ENCODE measurements at places on chromosomes 7 and 10. TPM values are rescaled to one million over a fixed set of nuclear protein-coding genes. Genes with fewer than 3 reads are reported as not detected.

DNA sequence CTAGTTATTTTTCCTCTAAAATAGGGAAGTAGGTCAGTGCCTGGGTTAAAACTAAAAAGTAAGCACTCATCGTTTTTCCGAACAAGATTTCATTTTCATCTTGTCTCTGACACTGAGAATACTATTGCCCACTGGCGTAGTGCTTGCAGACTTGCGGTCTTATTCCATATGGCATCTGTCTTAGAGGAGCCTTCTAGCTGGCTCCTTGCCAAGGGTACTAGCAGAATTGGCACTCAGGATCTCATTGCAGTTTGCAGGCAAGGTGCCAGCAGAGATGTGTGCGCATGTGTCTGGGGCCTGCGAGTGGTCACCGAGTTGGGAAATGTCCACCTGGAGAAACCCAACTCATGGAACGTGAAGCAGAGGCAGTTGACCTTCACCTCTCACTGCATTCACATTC, 143.4 kb downstream of the CELF2 start:
- no peaks in the 10 kb centered on the region for H3K36me3 ChIP-seq
- no peak overlapping the region for H3K4me3 ChIP-seq
- no peak overlapping the region for H3K27ac ChIP-seq
- H3K27me3 ChIP-seq = no peaks in the 10 kb centered on the region
- DNase-seq = peak; percentile 59

The VOPP1 gene
- total RNA-seq = 82.9 TPM

GRCh38 chr10:126432507-126432906, 44.2 kb upstream of the ADAM12 start:
- no peak overlapping the region for H3K4me3 ChIP-seq
- no peak overlapping the region for H3K27ac ChIP-seq
- no peak for DNase-seq

- H3K27me3 ChIP-seq = no peaks in the 10 kb centered on the region
- no peaks in the 10 kb centered on the region for H3K36me3 ChIP-seq
- no peak for DNase-seq
Observed at GRCh38 chr10:24727786-24728185, 4.1 kb upstream of the ARHGAP21 start.

The IRF5 gene
- 9.6 TPM for total RNA-seq

The EPO gene
- total RNA-seq = not detected

The JCAD gene
- 82.4 TPM for total RNA-seq

DNA sequence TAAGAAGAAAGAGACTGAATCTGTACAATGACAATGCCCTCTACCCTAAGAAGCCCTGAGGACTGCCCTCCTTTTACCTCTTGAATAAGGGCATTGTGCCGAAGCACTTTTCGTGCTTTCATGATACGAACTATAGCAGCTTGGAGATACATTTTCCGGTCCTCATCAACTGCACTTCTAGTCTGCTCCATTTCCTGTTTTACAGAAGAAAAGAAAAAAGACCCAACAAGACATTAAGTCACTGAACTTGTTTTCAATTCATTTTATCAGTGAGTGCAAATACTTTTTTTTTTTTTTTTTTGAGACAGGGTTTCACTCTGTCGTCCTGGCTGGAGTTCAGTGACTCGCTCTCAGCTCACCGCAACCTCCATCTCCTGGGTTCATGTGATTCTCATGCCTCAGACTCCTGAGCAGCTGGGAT, 78.4 kb downstream of the CUL2 start:
- no peak for DNase-seq
- peaks cover 2% of the 10 kb centered on the region for H3K36me3 ChIP-seq
- H3K27ac ChIP-seq = no peak overlapping the region
- H3K4me1 ChIP-seq = no peaks in the 10 kb centered on the region

The HTR5A gene
- total RNA-seq = not detected

The TLX1 gene
- not detected for total RNA-seq

The VSIR gene
- total RNA-seq = 91.8 TPM

The NXPH1 gene
- total RNA-seq = not detected

GRCh38 chr10:30724296-30724695, 94.7 kb upstream of the LYZL2 start:
- H3K4me3 ChIP-seq = no peak overlapping the region
- H3K36me3 ChIP-seq = no peaks in the 10 kb centered on the region
- H3K4me1 ChIP-seq = no peaks in the 10 kb centered on the region
- no peak for DNase-seq

- no peaks in the 10 kb centered on the region for H3K36me3 ChIP-seq
- no peak for DNase-seq
- no peaks in the 10 kb centered on the region for H3K4me1 ChIP-seq
Observed at GRCh38 chr7:29115130-29115687, 31.1 kb downstream of the CPVL start.

The TPST1 gene
- total RNA-seq = 38.8 TPM

DNA sequence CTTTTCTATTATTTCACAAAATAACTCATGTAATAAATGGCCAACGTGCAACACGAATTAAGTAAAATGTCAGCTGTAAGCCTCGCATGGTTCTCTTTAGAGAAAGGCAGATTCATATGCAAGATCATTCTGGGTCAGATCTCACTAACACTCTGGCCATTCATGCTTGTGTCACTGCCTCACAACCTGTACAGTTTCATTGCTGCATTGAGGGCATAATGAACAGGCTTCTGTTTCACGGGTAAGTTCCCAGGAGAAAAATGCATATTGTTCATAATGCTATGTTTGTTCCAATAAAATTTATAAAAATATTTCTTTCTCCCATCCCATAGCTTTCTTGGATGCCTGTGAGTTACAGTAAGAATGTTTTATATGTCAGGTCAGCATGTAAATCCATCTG, 734.0 kb upstream of the ANKRD30A start:
- no peak for DNase-seq
- no peaks in the 10 kb centered on the region for H3K36me3 ChIP-seq
- H3K4me1 ChIP-seq = no peaks in the 10 kb centered on the region

DNA sequence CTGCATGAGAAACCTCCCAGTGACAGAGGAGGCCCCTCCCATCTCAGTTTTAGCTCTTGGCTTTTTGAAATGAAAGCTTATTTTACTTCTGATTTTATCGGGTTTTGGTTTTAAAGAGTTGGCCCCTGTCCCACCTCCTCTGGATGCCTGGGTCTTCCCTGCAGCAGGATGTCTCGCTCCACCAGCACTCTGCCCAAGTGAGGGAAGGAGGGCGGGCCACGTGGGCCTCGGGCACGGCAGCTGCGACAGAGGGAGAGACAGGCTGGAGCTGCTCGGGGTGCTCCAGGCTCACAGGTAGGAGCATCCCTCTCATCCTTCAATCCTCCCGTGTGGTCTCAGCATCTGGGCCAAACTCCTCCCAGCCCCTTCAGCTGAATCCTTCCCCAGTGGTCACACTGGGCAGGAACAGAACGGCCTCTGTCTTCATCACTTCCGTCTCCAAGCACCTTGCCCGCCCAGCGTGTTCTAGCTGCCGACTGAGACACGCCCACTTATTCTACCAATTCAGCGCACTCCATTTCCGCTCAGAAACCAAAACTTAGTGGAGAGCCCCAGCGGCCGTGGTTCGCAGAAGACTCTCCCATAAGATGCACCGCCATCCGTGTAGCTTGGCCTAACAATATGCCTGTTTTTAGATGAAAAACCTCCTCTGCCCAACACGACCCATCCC, 222.9 kb downstream of the GLRX3 start:
- no peaks in the 10 kb centered on the region for H3K27me3 ChIP-seq
- no peak overlapping the region for H3K4me3 ChIP-seq
- H3K4me1 ChIP-seq = no peaks in the 10 kb centered on the region
- DNase-seq = peak; percentile 62

DNA sequence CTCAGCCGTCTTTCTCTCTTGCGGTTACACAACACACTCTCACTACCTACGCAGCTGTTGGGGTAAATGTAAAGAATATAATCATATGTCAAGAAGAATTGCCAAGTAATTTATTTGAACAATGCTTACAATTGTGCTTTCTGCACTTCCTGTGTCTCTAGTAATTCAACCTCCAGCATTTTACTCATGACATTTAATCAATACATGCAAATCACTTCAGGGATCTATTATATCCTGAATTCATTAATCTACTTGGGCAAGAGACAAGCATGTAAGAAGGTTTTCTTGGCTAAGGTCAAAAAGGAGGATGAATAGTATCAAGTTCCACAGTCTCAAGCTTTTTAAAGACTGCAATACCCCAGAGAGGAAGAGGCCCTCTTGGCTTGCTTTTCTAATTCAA, 562.9 kb upstream of the ADARB2 start:
- no peaks in the 10 kb centered on the region for H3K4me1 ChIP-seq
- H3K27me3 ChIP-seq = no peaks in the 10 kb centered on the region
- no peaks in the 10 kb centered on the region for H3K36me3 ChIP-seq
- H3K27ac ChIP-seq = no peak overlapping the region
- H3K4me3 ChIP-seq = no peak overlapping the region
- DNase-seq = no peak
